Activated CD8-positive, alpha-beta memory T cell treated with anti-CD3 and anti-CD28 coated beads for 24 hours (primary cell): ENCODE measurements at places on chromosomes 1 and 21.

GRCh38 chr1:89466307-89466930 is 58.2 kb upstream of the LRRC8B start:
- DNase-seq, result no peak

- DNase-seq, result no peak
Measured at GRCh38 chr21:23543333-23543732, 2063.9 kb downstream of the MRPL39 start.

DNA sequence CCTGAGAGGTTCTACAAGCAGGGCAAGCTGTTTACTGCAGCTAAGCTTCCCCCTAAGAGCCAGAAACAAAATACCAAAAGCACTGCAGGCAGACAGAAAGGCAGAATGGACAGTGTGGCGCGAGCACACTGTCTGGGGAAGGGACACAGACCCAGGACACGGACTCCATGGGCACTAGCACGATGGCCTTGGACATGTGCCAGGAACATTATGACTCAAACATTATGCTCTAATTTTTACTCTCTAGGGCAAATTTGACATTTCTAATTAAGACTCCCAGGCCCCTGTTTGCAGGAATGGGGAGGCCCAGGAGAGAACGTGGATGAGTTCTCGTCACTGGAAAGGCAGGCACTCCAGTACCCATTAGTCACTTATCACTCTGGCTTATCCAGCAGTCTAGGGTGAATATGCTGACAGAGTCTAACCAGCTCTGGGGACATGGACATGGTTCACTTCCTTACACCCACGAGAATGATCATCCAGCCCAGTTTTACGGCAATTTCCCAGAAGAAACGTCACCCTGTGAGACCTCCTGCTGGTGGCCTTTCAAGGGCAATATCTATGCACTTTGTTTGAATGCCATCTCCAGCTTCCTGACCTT is 45.1 kb downstream of the CAPN8 start:
- DNase-seq, result no peak

GRCh38 chr1:40855513-40855912 is 6.7 kb downstream of the CITED4 start:
- no peak for DNase-seq

- no peak for DNase-seq
Measured at GRCh38 chr1:181661569-181661968, 178.3 kb downstream of the CACNA1E start.

- no peak for DNase-seq
Measured at GRCh38 chr1:176205332-176205914, 1.7 kb downstream of the COP1 start.

DNA sequence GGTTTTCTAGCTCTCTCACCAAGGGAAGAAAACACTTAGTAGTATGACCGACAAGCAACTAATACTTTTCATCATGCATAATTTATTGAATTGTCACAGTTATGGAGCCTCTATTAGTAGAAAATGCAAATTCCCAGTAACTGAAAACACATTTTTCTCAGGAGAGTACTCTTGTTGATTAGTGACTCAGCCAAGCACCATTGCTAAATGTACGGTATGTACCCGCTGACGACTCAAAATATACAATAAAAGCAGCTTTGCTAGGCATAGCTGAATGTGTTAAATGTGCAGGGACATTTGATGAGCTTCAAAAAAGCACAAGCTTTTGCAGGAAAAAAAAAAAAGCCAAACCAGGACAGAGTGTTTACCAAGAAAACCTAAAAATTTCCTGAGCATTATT is 63.9 kb downstream of the WDR64 start:
- DNase-seq, result no peak

- no peak for DNase-seq
Measured at GRCh38 chr1:208598021-208598420, 353.8 kb upstream of the PLXNA2 start.

- DNase-seq, result no peak
Measured at GRCh38 chr1:233547726-233548125, 66.2 kb upstream of the KCNK1 start.

DNA sequence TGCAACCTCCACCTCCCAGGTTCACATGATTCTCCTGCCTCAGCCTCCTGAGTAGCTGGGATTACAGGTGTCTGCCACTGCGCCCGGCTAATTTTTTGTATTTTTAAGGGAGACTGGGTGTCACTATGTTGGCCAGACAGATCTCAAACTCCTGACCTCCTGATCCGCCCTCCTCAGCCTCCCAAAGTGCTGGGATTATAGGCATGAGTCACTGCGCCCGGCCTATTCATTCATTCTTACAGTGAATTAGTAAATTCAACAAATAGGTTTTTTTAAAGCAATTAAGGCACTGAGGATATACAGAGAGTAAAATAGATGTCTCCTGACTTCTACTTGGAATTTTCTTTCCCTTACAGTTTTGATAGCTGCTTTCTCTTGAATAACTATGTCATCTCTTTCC is 43.5 kb downstream of the CDC42 start:
- no peak for DNase-seq

GRCh38 chr1:202016022-202016810 is 5.8 kb downstream of the ELF3 start:
- no peak for DNase-seq

DNA sequence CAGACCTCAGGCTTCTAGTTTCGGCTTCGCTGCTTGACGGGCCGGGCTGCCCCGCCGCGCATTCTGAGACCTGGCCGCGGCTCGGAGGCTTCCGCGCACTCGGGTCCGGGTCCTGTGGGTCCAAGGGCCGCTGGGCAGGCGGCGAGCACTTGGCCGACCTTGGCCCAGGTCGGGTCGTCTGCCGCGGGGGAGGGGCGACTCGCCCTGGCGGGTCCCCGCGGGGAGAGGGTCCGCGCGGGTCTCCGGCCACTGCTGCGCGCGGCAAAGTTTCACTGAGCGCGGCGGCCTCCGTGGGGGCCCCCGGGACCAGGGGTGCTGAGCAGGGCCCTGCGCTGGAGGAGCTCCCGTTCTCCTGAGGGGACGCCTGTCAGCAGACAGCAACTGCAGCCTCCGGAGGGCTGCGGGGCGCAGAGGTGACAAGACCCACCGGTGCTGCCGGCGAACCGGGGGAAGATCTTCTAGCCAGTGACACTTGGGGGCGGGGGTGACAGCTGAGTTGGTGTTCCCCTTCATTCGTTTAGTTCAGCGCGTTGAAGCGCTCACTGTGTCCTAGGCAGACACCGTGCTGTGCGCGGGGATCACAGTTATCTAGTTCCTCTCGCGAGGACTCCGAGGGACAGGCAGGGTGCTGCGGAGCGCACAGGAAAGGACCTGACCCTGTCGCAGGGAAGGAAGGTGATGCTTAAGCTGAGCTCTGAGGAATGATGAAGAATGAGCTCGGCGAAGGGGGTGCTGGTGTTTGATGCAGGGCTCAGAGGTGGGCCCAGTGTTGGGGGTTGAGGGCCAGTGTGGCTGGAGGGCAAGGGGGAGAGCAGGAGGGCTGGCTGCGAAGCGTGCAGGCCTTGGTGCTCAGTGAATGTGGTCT is 725 bp downstream of the MTFR1L start:
- peak; percentile 86 for DNase-seq

- no peak for DNase-seq
Measured at GRCh38 chr1:62989497-62989896, 205.6 kb downstream of the ATG4C start.

DNA sequence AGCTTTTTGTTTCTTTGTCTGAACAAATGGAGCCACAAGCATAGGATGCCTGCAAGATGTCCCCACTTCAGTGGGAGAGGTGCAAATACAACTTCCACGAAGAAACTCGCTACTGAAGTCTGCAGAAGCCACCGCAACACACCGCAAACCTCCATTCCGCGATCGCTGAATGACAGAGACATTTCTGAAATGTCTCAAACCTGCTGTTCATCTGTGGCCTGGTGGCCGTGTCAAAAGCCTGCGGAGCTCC is 1.0 kb downstream of the TP53BP2 start:
- peak; percentile 82 for DNase-seq

GRCh38 chr1:41474490-41475271 is 9.8 kb downstream of the EDN2 start:
- DNase-seq, result no peak

DNA sequence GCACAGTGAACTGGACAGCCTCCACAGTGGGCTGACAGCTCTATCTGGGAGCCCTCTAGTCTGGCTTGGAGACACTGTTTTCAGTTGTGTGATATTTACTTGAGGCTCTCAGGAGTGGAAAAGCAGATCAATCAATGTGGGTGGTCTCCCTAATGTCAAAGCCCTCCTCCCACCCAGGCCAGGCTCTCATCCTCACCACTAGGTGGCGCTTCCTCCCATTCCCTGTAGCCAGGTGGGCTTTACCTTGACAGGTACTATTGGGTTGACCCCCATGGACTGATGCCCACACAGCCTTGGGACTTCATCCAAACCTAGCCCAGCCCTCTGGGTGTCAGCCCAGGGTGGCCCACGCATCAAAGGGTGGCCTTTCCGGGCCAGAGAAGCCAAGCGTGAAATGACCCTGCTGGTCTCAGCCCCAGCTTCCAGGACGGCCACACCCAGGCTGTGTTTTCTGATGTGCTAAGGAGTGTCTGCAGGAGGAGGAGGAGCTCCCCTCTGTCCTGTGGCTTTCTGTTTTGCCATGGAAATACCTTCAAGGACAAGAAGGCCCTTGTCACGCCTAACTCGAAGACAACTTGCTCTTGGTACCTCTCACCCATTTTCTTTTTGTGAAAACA is 54.0 kb downstream of the CLIC6 start:
- DNase-seq, result peak; percentile 69

DNA sequence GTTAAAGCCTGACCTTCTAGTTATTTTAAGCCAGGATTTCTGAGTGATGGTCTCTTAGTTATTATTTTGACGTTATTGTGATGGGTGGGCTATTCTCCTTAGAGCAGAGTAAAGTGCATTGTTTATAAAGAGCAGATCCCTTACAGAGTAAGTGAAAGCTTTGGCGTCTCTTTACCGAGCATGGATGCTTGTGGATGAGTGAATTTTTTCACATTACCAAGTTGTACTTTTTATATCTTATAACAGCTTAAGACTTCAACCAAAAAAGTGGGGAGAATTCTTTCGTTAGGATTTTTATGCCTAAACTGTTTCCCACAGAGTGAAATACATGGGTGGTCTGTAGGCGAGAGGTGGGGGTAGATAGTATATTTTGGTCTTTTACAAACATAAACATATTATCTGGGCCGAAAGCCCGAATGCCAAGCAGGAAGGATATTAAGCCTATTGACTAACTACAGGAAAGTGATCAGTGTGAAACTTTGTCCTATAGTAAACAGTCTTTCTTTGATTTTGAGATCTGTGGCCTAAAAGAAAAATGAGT is 279.1 kb upstream of the C1orf105 start:
- no peak for DNase-seq

GRCh38 chr1:168617974-168618750 is 41.8 kb downstream of the XCL1 start:
- no peak for DNase-seq

DNA sequence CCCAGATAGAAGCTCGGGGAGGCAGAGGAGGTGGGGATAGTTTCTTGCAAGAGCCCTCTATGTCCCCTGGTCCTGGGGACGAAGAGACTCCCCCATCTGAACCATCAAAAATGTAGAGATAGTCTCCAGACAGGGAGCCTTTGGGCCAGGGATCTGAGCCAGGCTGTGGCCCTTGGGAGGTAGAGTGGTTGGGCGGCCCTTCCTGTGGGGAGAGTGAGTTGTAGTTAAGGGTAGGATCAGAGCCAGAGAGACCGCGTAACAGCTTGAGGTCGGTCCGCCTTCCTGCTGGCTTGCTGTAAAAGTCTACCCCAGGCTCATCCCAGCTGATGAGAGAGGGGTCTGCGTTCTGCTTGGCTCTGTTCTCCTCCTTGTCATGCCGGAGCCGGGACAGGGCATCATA is 25.3 kb downstream of the PIK3C2B start:
- DNase-seq, result no peak

GRCh38 chr1:178143730-178144690 is 50.1 kb downstream of the RASAL2 start:
- DNase-seq, result no peak

DNA sequence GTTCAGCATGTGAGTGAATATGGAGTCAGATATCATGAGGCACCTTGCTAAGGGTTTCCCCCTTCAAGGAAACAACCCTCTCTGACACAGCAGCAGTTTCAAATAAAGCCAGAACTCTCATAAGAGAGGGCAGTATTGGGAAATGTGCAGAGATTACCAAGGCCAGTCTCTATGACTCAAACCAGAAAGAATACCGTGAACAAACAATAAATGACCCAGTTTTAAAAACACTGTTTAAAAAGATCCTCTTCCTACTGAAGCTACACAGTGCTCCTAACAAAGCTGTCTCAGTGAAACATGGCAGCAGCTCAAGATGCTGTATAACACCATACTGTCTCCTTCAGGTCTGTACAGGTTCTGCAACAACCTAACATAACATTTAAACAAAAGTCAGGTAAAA is 102.6 kb downstream of the KIAA0319L start:
- DNase-seq, result no peak

DNA sequence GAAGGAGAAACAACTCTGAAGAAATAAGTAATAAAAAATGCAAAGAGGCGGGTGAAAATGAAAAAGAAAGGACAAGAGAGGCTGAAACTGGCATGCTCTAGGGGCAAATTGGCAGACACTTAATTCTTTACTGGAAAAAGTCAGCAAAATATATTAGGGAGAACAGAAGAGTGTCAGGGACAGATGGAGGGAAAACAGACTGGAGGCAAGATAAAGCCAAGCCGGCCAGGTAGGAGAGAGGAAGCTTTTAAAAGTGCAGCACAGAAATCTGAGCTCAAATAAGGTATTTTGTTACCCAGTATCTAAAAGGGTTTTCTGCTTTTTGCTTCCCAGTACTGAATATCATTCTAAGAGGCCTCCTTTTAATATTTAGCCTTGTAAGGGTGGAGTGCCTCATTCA is 339.3 kb downstream of the PAPPA2 start:
- DNase-seq, result no peak

- no peak for DNase-seq
Measured at GRCh38 chr1:160610569-160611242, 31.4 kb upstream of the CD84 start.

DNA sequence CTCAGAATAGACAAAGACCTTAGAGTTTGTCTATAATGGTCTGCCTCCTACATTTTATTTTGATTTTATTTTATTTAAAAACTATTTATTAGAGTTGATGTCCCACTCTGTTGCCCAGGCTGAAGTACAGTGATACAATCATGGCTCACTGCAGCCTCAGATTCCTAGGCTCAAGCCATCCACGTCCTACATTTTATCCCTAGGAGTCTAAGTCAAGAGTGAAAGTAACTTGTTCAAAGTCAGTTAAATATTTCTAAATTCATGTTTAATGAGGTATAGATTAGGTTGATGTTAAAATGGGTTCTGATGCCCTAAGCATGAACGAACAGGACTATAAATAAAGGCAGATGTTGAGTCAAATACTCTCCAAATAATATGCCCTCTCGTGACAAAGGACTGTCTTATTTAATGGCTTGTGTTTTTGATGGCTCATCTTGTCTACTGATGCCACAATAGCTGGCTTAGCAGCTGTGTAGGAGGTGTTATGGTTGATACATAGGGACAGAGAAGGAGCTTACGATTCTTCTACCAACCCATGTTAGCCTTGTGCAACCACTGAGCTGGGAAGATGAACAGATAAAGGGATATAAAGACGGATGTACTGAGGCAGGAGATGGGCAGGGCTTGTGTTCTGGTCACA is 66.0 kb upstream of the CR1L start:
- DNase-seq, result no peak

GRCh38 chr1:40132383-40133311 is 28.5 kb upstream of the RLF start:
- DNase-seq, result no peak

GRCh38 chr1:29708796-29709703 is 472.7 kb downstream of the PTPRU start:
- DNase-seq, result no peak

- DNase-seq, result no peak
Measured at GRCh38 chr1:207612762-207613161, 32.2 kb upstream of the CR1L start.

GRCh38 chr1:227066999-227067398 is 126.9 kb downstream of the COQ8A start:
- no peak for DNase-seq
